HFF-Myc (cell line): ENCODE measurements at places on chromosomes 5 and 9.

- DNase-seq: no peak
These were observed 879.8 kb upstream of the DMAC1 start for GRCh38 chr9:8679371-8679822.

- no peak for DNase-seq
These were observed 56.4 kb upstream of the RPL26L1 start for GRCh38 chr5:172902497-172903472.

- DNase-seq: no peak
These were observed 115.1 kb downstream of the CDC42SE2 start for GRCh38 chr5:131378721-131379541.

DNA sequence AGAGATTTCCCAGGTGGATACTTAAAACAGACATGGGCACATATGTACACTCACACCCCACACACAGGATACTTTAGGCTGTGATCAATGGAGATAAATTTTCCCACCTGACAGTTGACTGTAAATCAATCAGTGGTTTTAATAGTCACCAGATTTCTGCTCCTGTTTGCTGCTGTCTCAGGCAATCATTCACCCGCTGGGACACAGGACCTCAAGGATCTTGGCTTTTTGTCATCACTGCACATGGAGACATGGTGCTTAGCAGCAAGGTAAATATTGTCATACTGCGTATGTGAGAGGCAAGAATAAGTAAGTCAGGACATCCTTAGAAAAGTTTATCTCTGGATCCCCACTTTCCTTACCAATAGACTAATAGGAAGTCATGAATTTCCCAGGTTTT lies 60.8 kb upstream of the KLF9 start:
- no peak for DNase-seq

DNA sequence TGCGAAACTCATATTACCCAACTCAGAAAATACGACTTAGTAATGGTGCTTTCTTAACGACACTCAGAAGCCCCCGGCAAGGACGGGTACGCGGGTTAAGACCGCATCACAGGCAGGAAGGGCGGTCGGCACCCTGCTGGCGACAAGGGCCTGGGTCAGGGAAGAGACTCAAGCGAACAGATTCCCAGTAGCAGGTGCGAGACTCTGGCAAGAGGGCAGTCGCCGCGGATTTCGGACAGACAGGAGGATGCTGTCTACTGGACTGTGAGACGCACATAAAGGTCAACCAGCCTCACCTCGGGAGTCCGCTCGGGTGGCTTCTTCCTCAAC lies 398 bp downstream of the RAPGEF6 start:
- DNase-seq: no peak

DNA sequence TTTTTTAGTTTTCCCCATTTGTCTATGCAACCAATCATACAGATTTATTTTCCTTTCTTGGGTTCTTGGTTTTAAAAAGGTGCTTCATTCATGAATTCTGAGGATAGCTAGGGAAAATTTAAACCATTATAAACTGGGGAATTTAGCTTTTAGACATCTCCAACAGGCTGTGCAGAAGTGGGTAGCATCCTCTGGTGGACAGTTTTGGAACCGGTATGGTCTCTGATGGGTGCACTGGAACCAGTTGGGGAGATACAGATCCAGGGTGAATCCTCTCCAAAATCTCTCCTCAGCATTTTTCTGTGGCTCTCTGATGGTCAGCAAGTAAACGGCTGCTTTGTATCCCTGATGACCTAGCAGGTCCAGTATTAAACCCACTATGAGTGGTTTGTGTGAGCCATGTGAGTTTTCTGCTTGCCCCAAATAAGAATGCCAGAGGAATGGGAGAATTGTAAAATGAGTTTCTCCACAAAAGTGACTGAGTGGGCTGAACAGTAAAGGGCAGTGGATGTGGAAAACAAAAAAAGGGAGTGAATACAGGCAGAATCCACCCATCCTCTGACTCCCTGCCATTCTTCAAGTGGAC lies 9.1 kb upstream of the DNAJC25 start:
- no peak for DNase-seq

DNA sequence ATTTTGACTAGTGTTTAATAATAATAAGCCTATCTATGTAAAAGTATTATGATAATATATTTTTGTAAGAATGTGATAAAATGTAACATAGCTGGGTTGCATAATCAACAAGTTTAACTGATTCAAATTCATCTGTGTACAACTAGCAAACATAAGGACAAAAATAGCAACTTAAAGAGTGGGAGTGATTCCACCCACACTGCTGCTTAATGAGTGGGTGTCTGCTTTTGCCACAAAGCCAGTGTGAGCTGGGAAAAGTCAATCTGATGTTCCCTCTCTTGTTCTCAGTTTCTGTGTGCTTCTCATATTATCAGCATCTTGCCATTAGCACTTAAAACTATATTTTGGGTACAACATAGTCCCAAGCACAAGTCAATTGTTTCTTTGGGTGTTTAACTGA lies 111.1 kb upstream of the DPYSL3 start:
- DNase-seq: no peak

DNA sequence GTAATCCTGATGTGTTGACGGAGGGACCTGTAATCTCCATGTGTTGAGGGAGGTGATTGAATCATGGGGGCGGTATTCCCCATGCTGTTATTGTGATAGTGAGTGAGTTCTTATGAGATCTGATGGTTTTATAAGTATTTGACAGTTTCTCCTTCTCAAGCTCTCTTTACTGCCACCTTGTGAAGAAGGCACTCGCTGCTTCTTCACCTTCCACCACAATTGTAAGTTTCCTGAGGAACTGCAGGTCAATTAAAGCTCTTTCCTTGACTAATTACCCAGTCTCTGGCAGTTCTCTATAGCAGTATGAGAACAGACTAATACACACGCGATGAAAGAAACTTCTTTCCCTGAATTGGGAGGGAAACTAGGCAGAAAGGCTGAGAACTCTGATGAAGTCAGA lies 141.1 kb upstream of the RAD23B start:
- DNase-seq: no peak

DNA sequence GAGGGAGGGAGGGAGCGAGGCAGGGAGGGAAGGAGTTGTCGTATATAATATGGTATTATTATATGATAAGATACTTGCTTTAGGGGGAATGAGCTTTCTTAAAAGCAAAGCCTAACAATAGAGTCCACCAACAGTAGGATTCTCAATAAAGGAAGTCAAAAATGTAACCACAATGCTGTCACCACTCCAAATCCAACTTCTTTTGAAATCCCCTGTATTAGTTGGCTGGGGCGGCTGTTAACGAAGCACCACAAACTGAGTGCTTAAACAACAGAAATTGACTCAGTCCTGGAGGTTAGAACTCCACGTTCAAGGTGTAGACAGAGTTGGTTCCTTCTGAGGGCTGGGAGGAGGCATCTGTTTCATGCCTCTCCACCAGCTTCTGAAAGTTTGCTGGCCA lies 23.1 kb downstream of the GAS1 start:
- no peak for DNase-seq

DNA sequence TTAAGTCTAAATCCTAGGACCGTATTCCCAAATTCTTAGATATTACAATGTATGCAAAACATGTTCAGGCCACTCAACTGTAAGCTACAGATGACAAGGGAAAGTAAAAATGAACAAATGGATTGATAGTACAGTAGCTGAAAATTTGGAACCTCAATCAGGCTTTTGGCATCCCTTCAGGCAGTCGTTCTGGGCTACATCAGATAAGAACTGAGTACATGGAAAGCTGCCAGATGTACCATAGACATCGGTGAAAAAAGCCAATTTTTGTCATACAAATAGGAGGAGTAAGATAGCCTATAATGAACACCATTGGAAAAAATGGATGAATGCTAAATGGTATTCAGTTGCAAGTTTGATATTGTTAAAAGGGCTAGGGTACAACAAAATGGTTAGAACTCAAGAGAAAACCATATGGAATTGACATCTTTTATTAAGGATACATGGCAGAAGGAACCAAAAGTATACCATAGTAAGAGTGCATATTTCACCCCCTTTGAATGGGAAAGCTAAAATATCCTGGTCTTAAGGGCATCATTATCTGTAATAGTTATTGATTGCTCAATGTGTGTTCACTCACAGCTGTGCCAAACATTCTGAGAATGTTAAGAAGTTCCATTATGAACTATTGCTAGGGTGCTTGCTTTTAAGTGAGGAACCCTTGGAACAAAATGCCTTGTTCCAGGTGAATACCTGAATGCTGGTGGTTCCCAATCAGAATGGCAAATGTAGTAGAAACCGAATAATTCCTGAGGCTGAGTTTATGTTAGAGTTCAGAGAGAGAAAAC lies 86.4 kb downstream of the NR3C1 start:
- DNase-seq: no peak

GRCh38 chr5:199197-199949 lies 8.1 kb downstream of the LRRC14B start:
- DNase-seq: no peak

DNA sequence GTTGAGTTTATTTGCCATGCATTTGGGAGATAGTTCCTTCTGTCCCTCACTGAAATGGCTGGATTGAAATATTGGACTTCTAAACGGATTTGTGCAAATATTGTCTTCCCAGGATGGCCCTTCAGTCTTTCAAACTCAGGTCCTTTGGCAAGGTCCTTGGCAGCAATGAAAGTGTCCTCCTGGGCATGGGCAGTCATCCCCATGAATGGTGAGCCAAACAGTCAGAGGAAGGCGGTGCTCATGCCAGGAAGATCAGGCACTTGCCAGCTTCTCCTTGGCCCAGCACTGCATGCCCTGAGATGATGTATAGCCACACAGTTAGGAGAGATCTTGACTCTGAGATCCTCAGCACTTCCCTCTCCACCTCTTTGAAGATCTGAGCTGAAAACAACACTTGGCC lies 221.4 kb upstream of the KLF4 start:
- no peak for DNase-seq

DNA sequence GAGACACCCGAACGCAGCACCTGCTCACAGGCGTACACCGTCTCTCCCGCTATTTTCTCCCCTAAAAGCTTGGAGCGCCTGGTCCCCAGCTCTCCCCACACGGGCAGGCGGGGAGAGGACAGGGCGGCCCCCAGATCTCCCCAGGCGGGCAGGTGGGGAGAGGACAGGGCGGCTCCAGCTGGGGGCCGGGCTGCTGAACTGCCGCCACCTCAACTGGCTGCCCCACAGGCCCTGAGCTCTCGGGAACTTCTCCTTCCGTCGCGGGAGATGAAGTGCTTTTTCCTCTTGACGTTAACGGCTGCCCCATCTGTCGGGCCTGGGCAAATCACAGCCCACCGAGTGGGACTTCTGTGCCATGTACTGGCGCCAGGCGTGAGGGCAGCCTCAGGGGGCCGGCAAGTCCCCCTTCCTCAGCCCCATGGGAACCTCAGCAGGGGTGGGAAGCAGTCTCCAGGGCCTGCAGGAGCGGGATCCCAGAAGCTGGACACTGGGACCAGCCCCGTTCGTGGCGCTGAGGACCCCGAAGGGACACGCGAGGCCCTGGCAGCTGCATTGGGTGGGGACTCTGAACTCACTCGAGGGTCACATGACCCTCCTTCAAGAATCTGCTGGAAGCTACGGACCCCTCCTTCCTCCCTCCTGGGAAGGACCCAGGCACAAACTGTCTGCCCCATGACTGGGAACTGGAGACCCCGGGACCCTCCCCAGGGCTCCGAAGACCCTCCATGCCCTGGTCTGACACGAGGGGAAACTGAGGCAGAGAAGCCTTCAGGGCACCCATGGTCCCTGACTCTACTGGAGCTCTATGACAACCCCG lies 5.7 kb upstream of the EGFL7 start:
- DNase-seq: no peak

- DNase-seq: no peak
These were observed 18.5 kb downstream of the OLFM1 start for GRCh38 chr9:135105938-135106491.

DNA sequence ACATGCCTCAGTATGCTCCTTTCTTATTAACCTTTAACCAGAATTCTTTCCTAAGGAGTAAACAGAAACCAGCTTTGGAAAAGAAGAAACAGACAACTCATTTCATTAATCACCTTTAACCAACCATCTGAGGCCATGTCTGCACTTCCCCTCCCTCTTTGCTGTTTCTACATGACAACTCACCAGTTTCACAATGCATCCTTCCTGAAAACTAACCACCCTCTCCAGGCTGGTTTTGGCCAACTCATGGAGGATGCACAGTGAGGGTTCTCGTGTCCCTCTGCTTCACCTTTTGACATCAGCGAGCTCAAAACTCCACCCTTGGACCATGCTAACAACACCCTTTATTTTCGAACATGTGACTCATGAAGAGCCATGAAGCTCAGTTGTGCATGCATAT lies 244.1 kb downstream of the ELAVL2 start:
- no peak for DNase-seq

GRCh38 chr5:652773-653350 lies 40.3 kb downstream of the TPPP start:
- no peak for DNase-seq

DNA sequence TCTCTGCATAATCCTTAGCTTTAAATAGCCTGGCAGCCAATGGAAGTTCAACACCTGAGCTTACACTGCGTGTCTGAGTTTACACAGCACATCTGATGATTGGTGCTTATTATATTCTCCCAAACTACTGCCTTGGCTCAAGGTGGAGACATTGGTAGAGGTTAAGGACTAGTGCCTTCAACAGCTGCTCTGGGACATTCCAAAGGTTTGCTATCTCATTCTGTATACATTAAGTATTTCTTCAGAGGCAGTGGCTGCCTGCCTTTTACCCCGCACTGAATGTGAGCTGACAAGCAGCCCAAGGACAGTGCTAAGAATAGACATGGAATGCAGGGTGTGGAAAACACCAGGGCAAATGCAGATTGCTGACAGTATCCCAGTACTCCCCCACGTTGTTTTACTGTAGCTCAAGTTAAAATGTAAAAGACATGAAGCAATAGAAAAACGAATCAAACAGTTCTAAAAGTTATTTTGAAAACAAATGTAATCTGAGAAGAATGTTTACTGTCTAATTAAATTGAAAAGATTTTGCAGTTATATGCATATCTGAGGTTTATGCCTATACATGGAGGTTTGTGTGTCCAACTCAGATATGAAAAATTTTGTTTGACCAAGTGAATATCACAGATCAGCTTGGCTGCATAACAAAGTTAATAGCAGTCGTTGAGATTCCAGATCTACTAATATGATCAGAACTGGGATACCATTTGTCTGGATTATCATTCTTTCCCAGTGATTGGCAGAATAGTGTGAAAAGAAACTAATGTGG lies 1.8 kb downstream of the HSPB3 start:
- DNase-seq: no peak

- no peak for DNase-seq
These were observed 50.1 kb upstream of the TTC39B start for GRCh38 chr9:15357050-15357653.

DNA sequence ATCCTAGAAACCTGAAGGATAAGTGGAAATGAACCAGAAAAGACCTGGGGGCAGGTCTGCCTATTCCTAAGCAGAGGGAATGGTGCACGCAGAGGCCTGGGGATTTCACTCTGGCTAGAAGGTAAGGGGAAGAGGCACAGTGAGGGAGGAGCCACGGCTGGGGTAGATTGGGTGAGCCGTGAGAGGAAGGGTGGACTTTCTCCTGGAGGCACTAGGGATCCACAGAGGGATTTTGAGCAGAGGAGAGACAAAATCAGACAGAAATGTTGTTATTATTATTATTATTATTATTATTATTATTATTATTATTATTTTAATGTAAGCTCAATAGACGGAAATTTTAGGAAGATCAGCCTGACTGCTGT lies 3.0 kb upstream of the ADGRD2 start:
- no peak for DNase-seq

- DNase-seq: peak; percentile 22
These were observed 312.2 kb downstream of the SPOCK1 start for GRCh38 chr5:137186759-137187461.
